ENCODE measurements at places on chromosomes 16 and 17.

DNA sequence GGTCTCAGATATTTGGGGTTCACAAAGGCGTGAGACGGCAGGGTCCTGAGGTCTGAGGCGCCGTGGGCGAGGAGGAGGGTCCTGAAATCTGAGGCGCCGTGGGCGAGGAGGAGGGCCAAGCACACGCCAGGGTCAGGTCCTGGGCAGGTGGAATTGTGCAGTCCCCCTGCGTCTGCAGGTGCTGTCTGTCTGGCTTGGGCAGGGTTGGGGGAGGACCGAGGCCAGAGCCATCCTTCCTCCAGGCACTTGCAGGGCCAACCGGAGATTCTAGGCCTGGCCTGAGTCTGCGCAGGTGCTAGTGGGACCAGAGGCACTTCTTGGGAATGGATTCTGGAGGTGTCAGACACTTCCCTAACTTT is 2.4 kb upstream of the APRT start:
- no peak for DNase-seq

GRCh38 chr16:68065716-68066305 is 19.4 kb upstream of the NFATC3 start:
- no peak for DNase-seq

DNA sequence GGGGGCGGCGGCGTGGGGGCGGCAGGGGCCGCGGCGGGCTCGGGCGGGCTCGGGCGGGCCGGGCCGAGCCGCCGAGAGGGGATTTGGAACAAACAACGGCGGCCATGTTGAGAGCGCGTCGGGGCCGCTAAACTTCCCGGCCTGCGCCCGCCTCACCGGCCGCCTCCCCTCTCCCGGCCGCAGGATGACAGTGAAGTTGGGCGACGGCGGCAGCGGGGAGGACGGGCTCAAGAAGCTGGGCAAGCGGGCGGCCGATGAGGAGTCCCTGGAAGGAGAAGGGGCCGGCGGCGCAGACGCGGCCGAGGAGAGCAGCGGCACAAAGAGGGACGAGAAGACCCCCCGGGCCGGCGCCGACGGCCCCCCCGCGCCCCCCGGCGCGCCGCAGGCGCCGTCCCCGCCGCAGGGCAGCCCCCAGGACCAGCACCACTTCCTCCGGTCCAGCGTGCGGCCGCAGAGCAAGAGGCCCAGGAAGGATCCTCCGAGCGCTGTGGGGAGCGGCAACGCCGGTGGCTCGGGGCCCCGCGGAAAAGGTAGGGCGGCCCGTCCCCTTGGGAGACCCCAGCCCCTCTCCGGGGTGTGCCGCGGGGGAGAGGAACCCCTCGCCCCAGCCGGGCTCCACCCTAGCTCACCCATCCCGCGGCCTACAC is 2.4 kb downstream of the CRAMP1 start:
- DNase-seq = no peak

DNA sequence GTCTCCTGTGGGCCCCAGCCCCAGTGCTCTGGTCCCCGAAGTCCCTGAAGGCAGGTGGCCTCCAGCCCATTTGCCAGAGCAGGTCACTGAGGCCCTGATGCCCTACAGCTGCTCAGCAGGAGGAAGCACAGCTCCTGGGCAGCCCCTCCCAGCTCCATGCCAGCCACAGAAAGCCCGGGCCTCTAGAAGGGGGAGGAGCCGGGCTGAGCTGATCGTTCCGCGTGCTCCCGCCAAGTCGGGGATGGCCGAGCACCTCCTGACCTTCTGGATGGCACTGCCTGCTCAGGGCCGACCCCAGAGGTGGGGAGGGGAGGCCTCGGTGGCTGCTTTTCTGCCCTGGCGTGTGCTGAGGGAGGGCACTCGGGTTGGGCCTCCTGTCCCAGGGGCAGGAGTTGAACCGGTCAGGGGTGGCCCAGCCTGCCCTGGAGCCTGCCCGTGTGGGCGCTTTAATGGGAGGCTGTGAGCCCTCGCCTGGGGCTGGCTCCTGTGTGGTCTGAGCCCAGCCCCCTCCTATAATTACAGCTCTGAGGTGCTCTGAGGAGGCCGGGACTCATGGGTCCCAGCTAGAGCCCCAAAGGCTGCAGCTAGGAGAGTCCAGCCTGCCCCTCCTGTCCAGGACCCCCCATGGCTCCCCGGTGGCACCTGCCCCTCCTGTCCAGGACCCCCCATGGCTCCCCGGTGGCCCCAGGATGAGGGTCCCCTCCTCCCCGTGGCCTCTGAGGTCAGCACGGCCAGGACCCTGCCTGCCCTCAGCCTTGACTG is 29.7 kb downstream of the ZFPM1 start:
- DNase-seq = no peak

- no peak for DNase-seq
Observed at GRCh38 chr17:59907467-59907866, 14.5 kb downstream of the RPS6KB1 start.

GRCh38 chr17:49483599-49484509 is 11.2 kb upstream of the NGFR start:
- no peak for DNase-seq

DNA sequence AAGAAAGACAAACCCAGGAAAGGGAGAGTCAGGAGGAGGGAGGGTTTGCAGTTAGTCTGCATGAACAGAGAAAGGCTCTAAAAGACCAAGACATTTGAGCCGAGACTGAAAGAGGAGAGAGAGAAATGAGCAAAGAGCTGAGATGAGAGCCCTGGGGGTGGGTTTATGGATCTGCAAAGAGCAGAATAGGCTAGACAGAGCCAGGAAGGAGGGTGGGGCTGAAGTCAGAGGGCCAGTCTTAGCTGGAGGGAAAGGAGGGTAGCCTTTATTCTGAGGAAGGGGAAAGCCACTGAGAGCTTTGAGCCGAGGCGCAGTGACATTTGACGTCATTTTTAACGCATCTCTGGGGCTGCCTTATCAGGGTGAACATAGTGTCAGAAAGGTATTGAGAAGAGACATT is 85.7 kb upstream of the CDH13 start:
- no peak for DNase-seq

- no peak for DNase-seq
Observed at GRCh38 chr17:2682176-2682938, 29.2 kb downstream of the CLUH start.

GRCh38 chr16:85502357-85502756 is 110.8 kb upstream of the GSE1 start:
- no peak for DNase-seq

DNA sequence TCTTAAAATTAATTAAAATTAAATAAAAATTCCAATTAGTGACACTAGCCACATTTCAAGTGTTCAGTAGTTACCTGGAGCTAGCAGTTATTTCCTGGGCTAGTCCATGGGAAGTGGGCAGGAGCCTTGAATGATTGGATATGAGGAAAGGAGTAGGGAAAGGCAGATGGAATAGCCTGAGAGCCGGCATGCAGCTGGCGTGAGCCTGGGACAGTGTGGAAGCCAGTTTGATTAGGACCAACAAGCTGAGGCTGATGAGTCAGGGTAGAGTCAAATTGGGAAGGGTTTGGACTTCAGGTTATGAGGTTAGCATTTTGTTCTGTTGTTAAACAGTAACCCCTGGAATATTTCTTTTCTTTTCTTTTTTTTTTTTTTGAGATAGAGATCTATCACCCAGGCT is 15.3 kb upstream of the GNA13 start:
- no peak for DNase-seq

- no peak for DNase-seq
Observed at GRCh38 chr17:28379814-28380801, 8.6 kb downstream of the SARM1 start.

GRCh38 chr16:24013864-24014645 is 178.3 kb downstream of the PRKCB start:
- DNase-seq = no peak

DNA sequence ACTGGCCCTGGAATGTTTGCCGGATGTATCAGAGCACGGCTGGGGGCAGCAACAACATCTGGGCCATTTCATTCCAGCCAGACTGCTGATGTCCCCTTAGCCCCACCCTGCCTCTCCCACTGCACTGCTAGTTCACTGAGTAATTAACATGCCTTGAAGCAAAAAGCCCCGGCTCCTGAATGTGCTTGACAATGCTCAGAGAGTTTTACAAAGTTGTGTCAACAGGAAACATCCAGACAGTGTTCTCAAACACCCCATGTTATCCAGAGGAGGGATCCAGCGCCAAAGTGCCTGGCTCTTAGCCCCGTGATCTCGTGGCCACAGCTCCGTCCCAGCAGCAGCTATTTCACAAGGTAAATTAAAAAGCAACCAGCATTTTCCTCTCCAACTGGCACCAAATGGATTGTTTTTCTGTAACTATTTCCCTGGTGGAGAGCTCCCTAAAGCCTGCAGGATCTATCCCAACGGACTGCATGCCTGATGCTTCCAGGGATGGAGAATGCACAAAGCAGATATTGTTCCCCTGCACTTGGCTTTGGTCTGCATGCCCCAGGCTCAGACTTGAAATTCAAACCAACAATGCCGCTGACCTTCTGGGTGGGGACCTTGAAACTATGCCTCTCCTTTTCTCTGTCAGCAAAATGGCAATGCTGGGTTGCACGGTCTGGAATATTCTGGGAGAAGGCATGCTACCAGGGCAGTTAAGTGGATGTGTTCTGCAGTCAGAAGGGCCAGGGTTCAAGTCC is 115.6 kb upstream of the CDH5 start:
- no peak for DNase-seq

- no peak for DNase-seq
Observed at GRCh38 chr17:1055751-1056645, 59.1 kb downstream of the TIMM22 start.

DNA sequence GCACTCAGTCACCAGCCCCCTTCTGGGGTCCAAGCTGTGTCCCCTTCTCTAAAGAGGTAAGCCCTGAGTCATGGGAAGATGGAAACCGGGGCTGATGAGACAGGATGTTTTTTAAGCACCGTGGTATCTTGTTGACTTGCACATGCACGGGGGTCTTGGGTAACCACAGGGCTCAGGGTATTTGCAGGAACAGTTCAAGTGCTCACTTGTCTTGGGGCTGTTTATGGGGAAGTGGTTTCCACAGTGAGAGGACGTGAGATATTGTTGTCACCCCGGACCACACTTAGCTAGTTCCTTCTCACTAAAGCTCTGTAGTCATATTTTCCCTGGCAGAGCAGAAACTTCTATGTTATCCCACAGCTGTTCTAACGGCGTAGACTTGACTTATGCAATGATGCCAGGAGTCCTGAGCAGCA is 7.7 kb downstream of the CCL3L1 start:
- DNase-seq = no peak

DNA sequence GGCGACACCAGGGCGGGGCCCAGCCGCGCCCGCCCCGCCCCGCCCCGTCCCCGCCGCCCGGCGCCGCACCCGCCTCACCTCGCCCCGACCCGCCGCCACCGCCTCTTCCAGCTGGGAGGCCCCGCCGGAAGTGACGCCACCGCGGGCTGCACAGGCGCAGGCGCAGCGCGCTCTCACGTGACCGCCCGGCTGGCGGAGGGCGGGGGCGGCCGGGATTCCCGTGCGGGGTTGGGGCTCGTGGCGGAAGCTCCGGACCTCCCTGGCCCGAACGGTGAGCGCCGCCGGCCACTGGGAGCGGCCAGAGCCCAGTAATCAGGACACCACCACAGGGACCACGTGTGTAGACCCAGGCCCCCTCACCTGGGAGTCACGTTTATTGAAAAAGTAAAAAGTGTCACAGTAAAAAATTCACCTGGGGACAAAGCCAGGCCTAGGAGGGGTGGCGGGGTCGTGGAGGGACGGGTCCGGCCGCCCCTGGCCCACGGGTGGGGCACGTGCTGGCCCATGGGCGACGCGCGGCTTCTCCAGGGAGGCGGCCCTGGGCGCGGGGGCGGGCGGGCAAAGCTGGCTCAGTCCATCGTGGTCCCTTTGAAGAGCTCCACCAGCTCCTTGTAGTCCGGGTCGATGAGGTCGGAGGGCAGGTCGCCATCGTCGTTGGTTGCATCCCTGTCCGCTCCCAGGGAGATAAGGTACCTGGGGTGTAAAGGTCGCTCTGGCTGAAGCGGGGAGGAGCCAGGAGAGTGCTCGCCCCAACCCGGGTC is at the start of gene MCRIP1:
TSS of gene MCRIP1 (minus strand) at position 132 of the 761 bp plus-strand sequence. CDS start 8,785 bp downstream, outside the sequence.
- peak; percentile 62 for DNase-seq

All from forelimb muscle (tissue), 1 donor.